BE2C (cell line): ENCODE measurements at places on chromosomes 3 and 15.

DNA sequence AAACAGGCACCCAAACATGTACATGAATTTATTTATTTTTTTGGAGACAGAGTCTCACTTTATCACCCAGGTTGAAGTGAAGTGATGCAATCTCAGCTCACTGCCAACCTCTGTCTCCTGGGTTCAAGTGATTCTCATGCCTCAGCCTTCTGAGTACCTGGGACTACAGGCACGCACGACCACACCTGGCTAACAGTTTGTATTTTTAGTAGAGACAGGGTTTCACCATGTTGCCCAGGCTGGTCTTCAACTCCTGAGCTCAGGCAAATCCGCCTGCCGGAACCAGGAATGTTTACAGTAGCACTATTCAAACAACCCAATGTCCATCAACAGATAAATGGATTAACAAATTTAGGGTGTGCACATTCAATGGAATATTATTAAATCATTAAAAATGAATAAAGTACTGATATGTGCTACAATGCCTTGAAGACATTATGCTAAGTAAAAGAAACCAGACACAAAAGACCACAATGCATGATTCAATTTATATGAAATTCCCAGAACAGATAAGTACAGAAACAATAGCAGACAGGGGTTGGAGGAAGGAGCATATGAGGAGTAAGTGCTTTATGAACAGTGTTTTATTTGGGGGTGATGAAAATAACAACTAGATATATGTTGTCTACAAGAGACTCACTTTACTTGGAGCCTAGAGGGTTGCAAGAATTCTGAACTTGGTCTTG, 1.3 kb downstream of the LEO1 start:
- DNase-seq: no peak

- DNase-seq: no peak
These were observed 26.8 kb downstream of the TRANK1 start for GRCh38 chr3:36918050-36918449.

GRCh38 chr3:62097121-62097520, 276.2 kb downstream of the FEZF2 start:
- DNase-seq: no peak

- peak; percentile 55 for DNase-seq
These were observed 540 bp upstream of the PPP1R2 start for GRCh38 chr3:195543500-195544229.

DNA sequence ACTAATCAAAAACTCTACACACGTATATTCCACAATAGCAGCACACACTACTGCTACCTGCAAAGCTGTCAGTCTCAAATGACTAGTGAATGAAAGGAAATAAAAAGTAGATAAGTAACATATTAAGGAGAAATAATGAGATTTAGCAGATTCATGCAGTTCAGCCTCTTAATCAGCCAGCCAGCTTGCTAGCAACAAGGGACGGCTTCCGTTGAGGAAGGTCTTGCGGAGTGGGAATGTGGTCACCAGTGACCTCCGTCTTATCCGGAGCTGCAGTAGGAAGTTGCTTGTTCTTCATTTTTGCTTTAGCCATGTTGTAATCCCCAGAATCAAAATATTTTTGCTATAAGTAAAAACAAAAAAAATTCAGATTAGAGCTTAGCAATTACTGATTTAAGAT, 17.1 kb downstream of the ARPP19 start:
- DNase-seq: no peak

DNA sequence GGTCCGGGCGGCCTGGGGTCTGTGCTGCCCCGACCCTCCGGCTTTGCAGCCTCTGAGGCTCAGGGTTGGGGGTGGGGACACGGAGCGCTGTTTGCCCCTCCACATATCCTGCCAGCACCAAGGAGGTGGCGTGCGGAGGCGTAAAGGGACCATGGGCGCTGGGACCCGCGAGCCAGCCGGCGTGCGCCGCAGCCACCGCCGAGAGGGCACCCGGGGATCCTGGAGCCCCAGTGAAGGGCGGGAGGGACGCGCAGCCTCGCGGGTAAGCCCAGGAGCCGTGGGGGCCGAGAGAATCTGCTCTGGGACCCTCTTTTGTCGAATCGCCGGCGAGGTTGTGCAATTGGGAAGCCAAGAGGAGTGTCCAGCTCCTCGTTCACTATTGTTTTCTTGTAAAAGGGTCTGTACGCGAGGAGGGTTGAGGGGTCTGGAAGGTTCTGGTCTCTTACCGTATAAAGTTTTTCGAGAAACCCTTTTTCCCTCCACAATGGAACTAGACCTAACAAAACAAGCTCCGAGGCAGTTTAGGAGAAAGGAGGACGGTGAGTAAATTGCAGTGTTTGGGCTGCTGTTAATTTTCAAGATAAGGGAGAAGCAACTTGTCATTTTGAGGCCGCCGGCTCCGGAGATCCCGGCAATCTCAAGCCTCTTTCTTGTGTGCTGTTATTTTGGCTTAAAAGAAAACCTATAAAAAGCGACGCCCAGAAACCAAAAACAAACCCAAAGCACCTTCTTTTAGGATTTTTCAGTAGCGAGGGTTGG, 29.9 kb upstream of the ST3GAL6 start:
- peak; percentile 74 for DNase-seq

DNA sequence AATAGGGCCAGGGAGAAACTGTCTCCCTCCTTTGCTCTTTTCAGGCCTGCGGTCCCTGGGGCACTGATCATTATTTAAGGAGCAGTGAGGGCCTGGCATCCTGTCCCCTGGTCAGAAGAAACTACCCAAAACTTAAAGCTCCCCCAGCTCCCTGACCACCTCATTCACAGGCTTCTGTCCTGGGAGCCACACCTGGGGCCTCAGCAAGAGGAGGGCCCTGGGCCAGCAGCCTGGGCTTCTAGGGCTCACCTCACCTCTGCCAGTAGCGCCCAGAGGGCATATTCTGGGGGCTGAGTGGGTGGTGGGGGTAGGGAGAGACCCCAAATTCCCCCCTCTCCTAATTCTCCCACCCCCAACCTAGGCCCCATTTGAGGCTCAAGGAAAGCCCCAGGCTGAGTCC, 4.7 kb upstream of the GRM2 start:
- no peak for DNase-seq

DNA sequence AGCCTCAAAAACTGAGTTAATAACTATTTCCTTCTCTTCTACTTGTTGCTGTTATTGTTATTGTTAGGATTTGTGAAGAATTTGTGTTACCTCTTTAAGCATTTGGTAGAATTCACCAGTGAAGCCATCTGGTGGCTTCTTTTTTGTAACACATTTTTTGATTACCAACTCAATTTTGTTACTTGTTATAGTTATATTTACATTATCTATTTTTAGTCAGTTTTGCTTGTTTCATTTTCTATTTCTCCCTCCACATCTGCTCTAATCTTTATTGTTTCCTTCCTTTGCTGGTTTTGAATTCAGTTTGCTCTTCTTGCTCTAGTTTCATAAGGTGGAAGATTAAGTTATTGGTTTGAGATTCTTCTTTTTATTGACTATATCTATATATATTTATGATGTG, 3.7 kb upstream of the SLC9C1 start:
- DNase-seq: no peak

GRCh38 chr3:136277634-136278033, 27.5 kb downstream of the PCCB start:
- peak; percentile 35 for DNase-seq

- no peak for DNase-seq
These were observed 90.9 kb downstream of the STRIT1 start for GRCh38 chr3:155202626-155203025.

DNA sequence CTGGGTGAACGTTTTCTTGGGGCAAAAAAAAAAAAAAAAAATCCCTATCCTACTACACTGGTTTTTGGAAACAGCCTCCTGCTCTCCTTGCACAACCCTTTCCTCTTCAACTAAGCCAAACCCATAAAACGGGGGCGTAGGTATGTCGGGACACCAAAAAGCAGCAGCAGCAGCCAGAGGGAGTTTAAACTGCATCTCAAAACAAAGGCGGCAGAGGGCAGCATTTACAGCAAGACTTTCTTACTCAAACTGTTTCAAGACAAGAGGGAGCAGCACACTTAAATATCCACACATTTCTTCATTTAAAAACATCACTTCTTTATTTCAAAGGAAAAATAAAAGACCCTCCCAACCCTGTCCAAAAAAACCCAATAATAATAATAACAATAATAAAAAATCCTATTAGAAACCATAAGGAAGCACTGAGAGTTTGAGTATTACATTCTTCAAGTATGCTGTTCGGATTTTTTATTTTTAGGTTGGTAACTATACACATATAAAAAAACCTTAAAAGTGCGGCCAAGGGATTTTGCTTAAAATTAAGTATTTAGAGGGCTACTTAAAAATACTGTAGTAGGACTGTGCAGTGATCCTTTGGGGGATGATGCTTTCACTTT, 43.9 kb upstream of the PLXND1 start:
- peak; percentile 68 for DNase-seq

- DNase-seq: no peak
These were observed 66.6 kb downstream of the GAP43 start for GRCh38 chr3:115689928-115690327.

DNA sequence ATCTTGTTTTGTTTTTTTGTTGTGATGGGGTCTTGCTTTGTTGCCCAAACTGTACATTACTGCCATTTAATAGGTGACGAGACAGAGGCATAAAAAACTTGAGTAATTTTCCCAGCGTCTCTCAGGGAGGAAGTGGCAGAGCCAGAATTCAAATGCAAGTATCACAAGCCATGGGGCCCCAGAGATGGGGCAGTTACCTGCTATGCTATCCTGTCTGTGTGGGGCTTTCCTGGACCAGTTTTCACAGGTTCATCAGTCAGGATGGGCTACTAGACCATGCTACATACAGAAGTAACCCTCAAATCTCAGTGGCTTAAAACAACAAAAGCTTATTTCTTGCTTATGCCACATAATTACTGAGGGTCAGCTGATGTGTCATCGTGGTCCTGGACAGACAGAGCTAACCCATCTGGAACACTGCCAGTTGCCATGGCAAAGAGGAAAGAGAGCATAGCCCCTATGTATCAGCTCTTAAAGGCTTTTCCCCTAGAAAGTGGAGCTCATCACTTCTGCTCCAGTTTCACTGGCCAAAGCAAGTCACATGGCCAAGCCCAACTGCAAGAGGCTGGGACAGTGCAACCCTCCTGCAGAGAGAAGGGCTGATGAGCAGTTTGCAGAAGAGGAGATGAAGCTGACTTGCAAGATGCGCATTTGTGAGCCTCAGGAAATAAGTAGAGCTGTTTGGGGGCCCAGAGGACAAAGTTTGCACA, 31.7 kb upstream of the SYNM start:
- no peak for DNase-seq

DNA sequence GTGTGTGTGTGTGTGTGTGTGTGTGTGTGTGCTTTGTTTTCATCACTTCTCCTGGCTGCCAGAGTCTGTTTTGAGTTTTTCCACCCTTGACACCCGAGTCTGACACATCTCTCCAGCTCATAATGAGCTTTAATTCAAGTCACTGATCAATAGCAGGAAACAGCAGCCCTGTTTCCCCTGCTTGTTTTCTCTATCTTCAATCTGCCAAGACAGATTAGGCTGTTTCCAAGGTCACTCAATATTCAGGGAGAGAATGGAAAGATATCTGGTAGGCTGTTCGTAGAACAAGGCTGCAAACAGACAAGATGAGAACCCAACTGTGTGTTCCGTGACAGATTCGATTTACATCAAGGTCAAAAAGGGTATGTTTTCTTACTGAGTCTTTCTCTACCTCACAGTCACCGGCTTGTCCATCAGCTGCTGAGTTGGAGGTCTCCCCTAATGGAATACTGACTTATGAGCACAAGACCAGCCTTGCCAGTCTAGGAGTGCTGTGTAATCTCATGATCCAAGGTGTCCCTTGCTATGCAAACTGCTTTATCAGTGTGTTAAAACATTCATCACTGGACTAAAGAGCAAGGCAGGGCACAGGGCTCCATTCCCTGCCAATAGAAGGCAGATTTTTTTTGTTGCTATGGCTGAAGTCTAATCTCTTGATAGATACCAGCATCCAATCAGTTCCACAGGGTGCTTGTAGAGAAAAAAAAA, 187.9 kb upstream of the LMCD1 start:
- DNase-seq: no peak

GRCh38 chr3:189460511-189460910, 170.7 kb upstream of the TP63 start:
- DNase-seq: no peak

DNA sequence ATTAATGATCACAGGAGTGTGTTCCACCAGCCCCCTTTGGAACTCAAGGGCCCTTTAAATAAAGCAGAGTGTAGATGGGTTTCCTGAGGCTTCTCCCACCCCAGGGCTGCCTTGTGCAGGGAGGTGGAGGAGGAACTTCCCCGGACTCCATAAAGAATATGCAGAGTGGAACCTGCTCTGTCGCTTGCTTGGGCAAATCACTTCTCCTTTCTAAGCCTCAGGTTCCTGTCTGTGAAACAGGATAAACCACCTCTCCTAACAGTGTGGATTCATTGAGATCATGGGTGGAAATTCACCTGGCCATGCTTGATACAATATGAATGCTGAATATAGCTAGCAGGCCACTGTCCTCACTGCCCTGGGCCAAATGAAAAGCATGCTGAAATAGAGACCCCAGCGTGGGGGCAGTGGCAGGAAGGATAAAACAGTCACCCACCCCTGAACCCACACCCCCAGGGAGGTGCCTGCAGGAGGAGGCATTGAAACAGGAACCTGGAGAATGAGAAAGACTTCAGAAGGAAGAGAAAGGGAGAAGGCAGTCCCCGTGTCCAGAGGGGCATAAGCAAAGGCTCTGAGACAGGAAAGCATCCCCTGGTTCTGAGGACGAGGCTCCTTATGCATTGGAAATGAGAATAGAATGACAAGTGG, 41.1 kb upstream of the CHRNB4 start:
- DNase-seq: peak; percentile 28

GRCh38 chr3:9012521-9012920, 49.2 kb upstream of the RAD18 start:
- no peak for DNase-seq

DNA sequence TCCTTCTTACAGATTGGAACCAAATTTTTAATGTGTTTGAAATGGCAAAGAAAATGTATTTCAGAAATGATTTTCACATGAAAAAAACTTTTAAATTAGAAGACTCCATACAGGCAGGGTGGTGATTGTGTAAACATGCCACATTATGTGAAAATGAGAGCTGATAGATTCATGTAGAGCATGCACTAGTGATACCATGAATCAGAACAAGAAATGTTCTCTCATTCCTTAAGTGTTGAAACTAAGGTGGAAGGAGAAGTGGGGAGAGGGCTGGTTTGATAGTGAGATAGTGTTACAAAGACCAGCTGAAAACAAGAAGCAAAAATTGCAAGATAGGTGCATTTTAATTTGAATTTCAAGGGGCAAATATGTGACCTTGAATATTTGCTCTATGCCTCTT, 100.3 kb downstream of the CCNL1 start:
- DNase-seq: no peak

GRCh38 chr3:95449841-95450240, 1364.6 kb upstream of the EPHA6 start:
- no peak for DNase-seq
